ENCODE measurements at places on chromosomes 3 and 15.

- ATAC-seq = no peak
Observed at GRCh38 chr3:171221597-171221996, 195.1 kb upstream of the SLC2A2 start.

- no peak for ATAC-seq
Observed at GRCh38 chr15:100133001-100133400, 208.8 kb downstream of the ADAMTS17 start.

- ATAC-seq = no peak
Observed at GRCh38 chr15:75731248-75732151, 18.9 kb upstream of the CSPG4 start.

- no peak for ATAC-seq
Observed at GRCh38 chr15:62369454-62369853, 204.4 kb upstream of the C2CD4B start.

GRCh38 chr3:30764281-30764680, 130.2 kb downstream of the GADL1 start:
- ATAC-seq = no peak

GRCh38 chr15:27086805-27087204, 115.8 kb downstream of the GABRG3 start:
- no peak for ATAC-seq

GRCh38 chr15:52021892-52022540, 3.0 kb downstream of the MAPK6 start:
- ATAC-seq = no peak

DNA sequence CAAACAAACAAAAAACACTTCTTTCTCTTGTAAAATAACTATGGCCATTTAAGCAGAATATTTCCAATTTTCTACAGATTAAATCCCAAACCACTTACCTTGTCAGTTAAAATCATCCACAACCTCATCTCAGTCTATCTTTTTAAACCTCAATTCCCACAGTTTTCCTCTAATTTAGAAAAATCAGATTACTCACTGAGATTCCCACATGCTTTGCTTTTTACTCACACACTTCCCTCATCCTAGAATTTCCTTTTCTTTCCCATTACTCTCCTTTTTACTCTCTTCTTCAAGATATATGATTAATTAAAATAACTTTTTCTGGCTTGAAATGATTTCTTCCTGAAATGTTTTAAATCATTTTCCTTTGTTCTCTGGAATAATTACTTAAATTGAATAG, 790.7 kb downstream of the ROBO1 start:
- no peak for ATAC-seq

GRCh38 chr15:66187271-66187670, 66.3 kb downstream of the MEGF11 start:
- ATAC-seq = no peak

DNA sequence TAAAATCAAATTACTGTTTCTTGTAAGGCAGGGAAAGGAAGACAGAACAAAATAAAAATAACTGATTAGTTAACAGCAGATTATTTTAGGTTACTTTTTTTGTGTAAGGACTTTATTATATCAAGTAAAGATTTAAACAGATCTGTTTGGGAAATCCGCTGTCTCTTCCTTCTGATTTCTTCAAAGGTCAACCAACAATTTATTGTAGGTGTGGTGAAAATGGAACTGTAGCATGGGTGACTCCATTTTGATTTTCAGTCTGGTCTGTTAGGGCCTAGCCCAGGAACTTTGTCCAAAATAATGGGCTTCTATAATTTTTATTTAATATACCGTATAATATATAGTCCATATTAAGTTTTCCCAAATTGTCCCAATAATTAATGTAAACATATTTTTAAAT, 13.5 kb upstream of the IDH2 start:
- ATAC-seq = no peak

DNA sequence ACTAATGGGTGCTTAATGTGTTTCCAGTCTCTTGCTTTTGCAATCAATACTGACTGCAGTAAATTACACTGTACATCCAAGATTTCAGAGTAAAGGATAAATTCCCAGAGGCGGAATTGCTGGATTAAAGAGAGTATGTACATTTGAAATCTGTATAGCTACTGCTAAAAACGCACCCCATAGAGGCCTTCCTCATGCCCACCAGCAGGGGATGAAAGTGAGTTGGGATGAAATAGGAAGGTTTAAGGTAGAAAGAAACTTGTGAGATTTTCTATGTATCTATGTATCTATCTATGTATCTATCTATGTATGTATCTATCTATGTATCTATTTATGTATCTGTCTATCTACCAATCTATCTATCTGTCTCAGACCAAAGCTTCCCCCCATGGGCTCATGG, 28.4 kb downstream of the TMEM44 start:
- no peak for ATAC-seq

DNA sequence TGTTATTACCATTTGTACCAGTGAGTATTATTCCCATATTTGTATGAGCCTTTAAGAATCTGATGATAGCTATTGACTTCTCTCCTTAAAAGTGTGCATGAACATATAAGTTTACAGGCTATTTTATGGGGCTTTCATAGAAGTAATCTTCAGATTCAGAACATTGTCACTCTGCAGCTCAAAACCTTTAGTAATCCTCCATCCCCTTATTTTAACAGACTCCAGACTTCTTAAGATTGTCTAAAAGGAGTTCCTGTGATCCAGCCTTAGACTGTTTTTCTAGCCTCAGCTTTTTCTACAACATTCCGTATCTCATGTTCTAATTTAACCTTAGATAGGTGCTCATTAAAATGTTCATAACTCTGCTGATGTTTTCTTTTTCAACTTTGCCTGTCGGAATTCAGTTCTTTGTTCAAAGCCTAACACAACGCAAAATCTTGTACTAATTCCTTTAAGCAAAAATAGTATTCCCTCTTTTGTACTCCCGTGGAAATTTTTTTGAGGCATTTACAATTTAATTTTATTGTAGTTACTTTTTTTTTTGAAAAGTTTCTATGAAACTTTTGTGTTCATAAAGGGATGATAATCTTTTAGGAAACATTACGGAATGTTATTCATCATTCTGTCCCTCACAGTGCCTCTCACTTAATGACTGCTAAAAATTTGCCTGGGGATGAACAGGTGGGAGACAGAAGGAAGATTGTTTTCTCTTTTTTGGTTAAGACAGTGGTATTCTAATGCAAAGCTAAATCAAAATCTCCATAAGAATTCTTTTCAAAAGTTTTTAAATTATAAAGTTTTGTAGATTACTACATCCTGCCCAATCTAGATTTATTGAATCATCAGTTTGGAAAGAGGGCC, 38.7 kb upstream of the UTS2B start:
- no peak for ATAC-seq

GRCh38 chr3:117036259-117036799, 326.8 kb downstream of the TUSC7 start:
- no peak for ATAC-seq

DNA sequence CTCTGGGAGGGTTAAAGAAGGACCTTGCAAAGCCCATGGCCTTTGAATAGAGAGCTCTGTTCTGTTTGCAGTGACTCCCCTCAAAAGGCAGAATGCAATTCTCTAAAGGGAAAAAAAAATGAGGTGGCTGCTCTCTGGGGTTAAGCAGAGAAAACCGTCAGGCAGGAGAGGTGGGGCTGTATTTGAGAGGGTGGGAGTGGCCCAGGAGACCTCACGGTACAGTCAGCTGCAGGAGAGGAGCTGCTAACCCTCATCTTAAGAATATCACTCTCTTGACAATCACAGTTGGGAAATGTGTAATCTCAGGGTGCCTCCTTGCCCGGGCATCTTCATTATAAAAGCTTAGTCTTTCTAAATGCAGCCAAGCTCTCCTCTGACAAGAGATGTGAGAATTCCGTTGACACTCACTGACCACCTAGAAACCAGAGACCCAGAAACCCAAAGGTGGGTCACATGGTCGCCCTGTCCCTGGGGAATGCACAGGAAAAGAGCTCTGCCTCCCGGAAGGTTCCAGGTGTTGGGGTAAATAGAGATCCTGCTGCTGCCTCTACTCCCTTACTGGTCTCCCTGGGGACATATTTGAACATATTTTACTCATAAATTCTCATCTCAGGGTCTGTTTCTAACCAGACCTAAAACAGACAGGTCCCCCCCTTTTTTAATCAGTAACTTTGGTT, 159.1 kb upstream of the CTDSPL start:
- no peak for ATAC-seq

GRCh38 chr15:101029971-101030661, 111.0 kb downstream of the LRRK1 start:
- no peak for ATAC-seq

DNA sequence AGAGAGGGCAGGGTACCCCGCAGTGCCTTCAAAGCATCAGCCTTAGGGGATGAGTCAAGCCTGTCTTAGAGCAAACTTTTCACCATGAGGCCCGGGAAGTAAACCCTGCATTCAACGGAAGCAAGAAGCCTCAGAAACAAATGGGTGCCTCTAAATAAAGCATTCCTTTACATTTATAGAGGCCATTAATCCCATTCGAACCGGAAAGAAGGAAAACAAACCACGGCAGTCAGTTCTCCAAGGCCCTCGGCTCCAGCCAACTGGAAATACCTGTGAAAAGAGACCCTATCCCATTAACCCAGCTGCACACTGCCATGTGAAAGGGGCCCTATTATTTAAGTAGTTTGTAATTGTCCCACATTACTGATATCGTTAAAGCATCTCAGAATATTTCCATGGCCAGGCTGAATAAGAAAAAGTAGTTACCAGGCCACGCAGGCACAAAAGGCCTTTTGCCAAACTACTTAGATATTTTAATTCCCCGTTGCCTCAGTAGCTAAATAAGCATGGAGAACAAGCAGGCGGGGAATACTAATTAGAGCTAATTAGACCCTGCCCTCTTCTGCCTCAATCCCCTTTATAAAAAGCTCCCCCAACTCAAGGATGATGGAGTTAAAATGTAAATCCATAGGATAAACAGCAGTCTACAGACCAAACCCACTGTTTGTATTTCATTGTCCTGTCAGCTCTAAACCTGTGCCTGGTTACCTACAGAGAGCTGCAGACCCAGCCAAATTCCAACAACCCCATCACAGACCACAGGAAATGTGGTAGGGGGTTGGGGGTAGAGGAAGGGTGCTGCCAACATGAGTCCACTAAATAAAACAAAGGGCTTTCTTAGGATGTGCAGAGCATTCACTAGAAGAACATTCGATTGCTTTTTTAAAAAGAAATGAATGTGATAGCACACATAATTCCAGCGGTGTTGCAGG, 4.1 kb downstream of the ITGB5 start:
- ATAC-seq = no peak

GRCh38 chr15:81410318-81410753, 36.3 kb upstream of the TMC3 start:
- no peak for ATAC-seq

DNA sequence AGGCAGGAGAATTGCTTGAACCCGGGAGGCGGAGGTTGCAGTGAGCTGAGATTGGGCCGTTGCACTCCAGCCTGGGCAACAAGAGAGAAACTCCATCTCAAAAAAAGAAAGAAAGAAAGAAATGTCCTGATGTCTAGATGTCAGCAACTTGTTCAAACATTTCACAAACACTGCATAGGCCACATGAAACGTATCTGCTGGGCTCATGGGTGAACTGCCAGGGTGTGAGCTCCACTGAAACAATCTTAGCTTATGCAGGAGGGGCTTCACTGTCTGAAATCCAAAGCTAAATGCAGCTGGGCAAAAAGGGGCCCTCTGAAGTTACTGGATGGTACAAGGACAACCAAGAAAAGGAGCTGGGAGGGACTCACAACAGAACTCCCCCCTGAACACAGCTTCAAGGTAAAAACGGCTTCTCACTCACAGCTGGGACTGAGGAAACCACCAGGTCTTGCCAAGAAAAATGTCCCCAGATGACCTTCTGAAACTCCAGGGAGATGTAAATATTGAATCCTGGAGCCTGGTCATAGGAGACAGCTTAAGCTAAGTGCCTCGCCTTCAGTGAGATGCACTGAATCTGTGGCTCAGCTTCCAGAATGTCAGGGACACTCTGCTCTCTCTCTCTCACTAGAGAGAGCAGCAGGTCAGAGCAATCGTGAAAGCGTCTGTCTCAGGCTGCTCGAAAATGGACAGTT, 31.9 kb downstream of the SEC61A1 start:
- no peak for ATAC-seq

- ATAC-seq = no peak
Observed at GRCh38 chr15:84872009-84872910, 12.2 kb upstream of the SLC28A1 start.

GRCh38 chr15:33438396-33438795, 127.6 kb downstream of the RYR3 start:
- ATAC-seq = no peak

DNA sequence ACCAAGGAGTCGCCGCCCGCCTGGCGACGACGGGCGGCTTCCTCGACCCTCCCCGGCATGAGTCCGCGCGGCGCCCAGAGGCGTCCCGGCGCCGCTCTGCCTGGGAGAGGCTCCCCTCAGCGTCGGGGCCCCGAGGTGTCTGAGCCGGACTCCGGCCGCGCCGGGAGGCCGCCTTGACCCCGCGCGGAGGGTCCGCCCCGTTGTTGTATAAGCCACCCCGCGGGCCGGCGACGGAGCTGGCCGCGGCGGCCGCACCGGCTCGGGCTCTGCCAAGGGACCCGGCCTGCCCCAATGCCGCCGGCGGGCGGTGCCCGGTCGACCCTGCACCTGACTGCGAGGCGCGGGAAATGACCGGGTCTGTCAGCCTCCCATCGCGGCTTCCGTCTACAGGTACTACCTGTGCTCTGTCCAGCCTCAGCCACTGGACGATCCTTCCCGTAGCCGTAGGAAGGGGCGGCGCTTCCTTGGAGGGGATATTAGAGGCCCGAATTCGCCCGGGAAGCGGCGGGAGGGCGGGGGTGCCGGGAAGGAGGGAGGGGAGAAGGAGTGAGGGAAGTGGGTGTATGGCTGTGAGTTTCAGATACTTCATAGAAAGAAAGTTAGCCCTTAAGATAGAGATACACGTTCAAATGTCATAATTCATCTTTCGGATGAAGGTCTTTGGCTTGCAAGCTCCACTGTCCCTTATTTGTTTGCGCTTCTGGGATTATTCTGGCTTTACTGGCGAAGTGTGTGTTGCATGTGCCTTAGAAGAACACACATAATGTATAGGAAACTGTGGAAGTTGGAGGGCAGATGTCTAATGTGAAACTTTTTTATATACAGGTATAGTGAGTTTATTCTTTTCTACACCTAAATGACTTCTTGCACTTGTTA, 620 bp downstream of the ABHD5 start:
- ATAC-seq = peak; percentile 27

- no peak for ATAC-seq
Observed at GRCh38 chr3:64684715-64685261, 3.0 kb downstream of the ADAMTS9 start.

- no peak for ATAC-seq
Observed at GRCh38 chr3:78951342-78951945, 816.4 kb downstream of the ROBO1 start.

GRCh38 chr3:126124896-126125295, 41.0 kb upstream of the SLC41A3 start:
- no peak for ATAC-seq
